ENCODE measurements at places on chromosomes 16 and 17.
A peak's percentile ranks its signal among the peaks of the same experiment; 100 is the strongest.

DNA sequence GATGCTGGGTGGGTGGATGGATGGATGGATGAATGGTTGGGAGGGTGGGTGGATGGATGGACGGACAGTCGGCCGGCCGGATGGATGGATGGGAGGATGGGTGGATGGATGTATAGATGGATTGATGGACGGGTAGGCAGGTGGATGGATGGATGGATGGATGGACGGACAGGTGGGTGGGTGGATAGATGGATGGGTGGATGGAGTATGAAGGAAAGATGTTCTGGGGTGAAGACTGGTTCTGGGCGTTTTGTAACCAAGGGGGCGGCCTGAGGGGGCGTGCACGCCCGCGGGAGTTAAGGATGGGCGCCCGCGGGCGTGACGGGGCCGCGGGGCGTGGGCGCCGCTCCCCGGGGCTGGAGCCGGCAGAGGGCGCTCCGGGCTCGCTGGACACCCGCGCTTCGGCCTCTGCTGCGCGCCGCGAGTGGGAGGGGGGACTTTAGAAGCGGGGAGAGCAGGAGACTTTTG lies at the start of gene NECAB2:
Gene NECAB2 (plus strand): TSS at position 407 of the 468 bp plus-strand sequence. CDS start 405 bp downstream, outside the sequence.
- no peak for DNase-seq

GRCh38 chr16:15966836-15967546 lies 17.6 kb downstream of the ABCC1 start:
- no peak for DNase-seq

DNA sequence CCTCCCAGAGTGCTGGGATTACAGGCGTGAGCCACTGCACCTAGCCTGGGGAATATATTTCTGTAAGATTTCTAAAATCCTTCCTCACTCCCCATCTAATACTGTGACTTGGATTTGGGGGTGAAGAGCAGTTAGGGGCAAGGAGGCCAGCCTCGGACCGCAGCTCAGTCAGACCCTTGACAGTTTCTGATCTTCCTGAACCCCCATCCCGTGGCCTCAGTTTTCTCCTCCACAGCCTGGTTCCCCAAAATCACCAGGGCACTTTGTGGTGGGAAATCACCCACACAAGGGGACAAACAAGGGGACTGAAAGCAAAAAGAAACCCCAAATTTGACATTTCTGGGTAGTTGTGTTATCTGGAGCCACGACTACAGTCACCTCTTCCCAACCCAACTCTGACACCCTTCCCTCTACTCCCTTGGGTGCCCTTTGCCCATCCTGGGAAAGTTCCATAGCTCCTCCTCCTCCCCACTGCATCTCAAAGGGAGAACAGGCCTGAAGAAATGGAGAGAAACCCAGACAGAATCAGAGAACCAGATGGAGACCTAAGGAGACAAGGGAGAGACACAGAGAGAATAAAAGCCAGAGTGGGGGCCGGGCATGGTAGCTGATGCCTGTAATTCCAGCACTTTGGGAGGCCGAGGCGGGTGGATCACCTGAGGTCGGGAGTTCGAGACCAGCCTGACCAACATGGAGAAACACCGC lies 2.8 kb upstream of the STAT5A start:
- no peak for DNase-seq

DNA sequence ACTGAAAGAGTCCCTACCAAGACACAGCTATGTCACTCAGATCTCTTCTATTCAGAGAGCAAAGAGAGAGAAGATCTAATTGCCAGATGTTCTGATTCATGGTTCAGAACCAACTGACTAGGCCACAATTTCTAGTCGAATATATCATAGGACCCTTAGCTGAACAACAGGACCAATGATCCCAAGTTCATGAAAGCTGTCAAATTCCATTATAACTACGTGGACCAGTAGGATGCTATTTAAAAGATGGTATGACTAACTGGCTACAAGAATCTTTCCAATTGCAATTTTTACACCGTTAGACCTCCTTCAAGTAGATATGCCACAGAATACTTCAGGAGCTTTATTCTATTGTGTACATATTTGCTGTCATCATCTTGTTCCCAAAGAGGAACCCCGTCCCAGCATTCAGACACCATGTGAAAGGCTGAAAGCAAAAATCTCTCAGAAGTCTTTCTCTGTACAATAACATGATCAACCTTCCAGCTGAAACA lies 26.0 kb downstream of the DCUN1D3 start:
- no peak for DNase-seq

DNA sequence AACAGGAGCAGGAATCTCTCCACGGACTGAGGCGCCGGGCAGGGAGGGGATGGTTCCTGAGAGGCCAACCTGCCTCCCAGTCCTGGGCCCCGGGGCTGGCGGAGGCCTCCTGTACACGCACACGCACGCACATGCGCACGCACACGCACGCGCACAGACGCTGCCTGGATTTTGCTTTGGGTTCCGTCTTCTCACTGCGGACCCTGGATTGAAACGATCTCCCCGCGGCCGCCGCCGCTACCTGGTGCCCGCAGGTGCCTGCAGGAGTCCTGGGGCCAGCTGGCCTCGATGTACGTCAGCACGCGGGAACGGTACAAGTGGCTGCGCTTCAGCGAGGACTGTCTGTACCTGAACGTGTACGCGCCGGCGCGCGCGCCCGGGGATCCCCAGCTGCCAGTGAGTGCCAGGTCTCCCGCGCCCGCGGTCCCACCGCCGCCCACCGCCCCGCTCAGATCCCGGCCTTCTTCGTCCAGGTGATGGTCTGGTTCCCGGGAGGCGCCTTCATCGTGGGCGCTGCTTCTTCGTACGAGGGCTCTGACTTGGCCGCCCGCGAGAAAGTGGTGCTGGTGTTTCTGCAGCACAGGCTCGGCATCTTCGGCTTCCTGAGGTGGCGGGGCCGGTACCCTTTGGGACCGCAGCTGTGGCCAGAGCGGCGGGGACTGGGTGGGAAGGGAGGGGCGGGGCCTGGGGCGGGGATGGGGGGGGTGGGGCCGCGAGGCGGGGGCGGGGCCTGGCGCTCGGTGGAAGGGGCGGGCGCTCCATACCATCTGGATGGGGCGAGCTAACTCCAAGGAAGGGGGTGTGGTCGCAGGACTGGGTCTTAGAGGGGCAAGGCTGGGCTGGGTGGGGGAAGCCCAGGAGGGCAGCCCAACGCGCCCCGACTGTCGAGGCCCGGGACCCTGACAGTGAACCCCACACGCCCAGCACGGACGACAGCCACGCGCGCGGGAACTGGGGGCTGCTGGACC lies 12.3 kb downstream of the CES4A start:
- peak; percentile 52 for DNase-seq

DNA sequence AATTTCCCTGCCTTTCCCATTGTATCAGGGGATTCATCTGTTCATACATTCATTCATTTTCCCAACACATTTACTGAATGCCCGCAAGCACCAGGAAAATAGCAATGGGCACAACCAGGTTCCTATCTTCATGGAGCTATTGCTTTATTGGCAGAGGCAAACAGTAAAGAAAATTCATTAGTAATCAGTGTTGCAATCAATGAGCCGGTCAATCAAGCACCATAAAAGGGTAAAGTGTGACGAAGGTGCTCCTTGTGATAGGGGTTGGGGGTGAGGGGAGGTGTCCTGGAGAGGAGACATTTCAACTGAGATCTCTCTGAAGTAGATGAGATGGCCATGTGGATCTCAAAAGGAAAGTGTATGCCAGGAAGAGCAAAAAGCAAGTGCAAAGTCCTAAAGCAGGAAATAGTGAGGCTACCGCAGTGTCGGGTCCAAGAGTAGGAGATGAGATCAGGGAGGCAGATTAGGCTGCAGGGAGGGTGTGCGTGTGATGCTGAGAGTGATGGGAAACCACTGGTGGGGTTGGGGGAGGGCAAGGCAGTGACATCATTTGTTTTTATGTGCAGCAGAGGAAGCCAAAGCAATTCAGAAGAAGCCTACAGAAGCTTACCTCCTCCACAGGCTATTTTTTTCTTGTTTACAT lies 28.4 kb downstream of the CDH13 start:
- DNase-seq, result no peak

DNA sequence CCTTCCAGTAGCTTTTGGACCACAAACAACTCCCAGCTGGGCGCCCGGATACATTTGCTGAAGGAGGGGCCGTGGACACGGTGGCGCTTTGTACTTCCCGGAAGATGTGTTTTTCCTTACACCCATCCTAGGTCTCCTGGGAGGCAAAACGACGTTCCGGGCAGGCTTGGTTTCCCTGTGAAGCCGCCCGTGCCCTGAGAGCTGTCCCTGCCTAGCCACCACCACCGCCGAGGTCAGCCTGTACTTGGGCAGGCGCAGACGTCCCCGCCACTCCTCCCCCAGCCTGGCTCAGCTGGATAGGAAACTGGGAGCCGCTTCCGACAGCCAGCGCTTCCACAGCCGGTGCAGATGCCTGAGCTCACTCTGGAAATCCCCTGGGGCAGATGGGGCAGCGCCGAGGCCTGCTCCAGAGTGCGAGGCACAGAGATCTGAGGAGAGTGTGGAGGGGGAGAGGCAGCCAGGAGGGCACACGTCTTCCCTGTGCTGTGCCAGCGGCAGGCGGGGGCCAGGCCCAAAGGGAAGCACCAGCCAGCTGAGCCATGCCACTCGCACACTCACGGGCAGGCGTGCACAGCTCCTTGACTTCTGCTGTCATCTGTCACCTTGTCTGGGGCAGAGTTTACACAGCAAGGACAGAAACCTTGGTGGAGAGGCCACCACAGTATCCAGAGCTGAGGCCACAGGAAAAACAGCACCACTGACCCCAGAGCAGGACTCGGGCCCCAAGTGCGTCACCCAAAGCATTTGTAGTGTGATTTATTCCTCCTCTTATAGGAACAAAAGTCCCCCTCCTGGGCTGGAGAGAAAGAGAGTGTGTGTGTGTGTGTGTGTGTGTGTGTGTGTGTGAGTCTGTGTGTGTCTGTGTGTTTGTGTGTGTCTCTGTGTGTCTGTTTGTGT lies 3.0 kb downstream of the RHBDF2 start:
- peak; percentile 29 for DNase-seq

GRCh38 chr17:67215991-67216421 lies 29.0 kb downstream of the HELZ start:
- no peak for DNase-seq

- DNase-seq, result no peak
Observed at GRCh38 chr16:1443403-1443973, 868 bp downstream of the CCDC154 start.

DNA sequence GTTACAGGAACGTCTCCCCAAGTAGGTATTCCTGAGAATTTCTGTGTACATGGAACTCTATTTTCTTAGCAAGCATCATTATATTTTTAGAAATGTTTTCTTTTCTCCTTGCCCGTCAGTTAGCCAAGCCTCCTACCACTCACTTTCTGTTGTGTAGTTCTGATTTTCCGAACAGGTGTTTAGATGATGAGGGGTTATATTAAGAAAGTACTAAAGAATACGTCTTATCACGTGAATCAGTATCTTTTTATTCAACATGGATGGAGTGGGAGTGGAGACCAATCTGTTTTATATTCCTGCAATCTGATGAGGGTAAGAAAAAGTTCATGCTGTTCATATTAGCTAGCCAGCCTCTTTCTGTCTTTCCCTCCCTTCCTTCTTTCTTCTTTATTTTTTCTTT lies 29.4 kb downstream of the MSI2 start:
- no peak for DNase-seq
